Spinal cord (tissue), 10 donors: ENCODE measurements at places on chromosomes 1 and 21. TPM values are rescaled to one million over a fixed set of nuclear protein-coding genes. Genes with fewer than 3 reads are reported as not detected.
A peak's percentile ranks its signal among the peaks of the same experiment; 100 is the strongest.

GRCh38 chr21:37744551-37744950 is 171.7 kb downstream of the KCNJ6 start:
- H3K27ac ChIP-seq, result no peak overlapping the region
- H3K36me3 ChIP-seq, result no peaks in the 10 kb centered on the region
- H3K4me1 ChIP-seq, result no peaks in the 10 kb centered on the region
- no peak overlapping the region for H3K4me3 ChIP-seq
- H3K27me3 ChIP-seq, result no peaks in the 10 kb centered on the region

DNA sequence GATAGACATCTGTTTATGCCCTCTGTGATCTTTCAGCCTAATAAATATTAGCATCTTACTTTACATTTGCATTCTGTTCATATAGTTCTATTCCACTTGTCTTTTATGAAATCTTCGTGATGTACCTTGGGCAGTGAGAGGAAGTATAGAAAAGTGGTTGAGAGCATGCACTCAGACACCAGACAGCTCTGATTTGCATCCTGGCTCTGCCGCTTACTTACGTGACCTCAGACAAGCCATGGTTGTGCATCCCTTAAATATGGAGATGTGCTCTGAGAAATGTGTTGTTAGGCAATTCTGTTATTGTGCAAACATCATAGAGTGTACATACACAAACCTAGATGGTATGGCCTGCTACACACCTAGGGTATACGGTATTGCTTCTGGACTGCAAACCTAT is 22.9 kb downstream of the OVGP1 start:
- no peak for DNase-seq
- no peaks in the 10 kb centered on the region for H3K4me1 ChIP-seq
- H3K27me3 ChIP-seq, result peaks cover 3% of the 10 kb centered on the region
- no peaks in the 10 kb centered on the region for H3K36me3 ChIP-seq
- no peak overlapping the region for H3K4me3 ChIP-seq

NAXE gene
- 53.5 TPM for total RNA-seq

GRCh38 chr1:38488162-38488898 is 371.2 kb downstream of the RRAGC start:
- no peaks in the 10 kb centered on the region for H3K4me1 ChIP-seq
- no peak overlapping the region for H3K27ac ChIP-seq
- H3K4me3 ChIP-seq, result no peak overlapping the region
- no peak for DNase-seq

- H3K36me3 ChIP-seq, result no peaks in the 10 kb centered on the region
- no peaks in the 10 kb centered on the region for H3K4me1 ChIP-seq
- no peak overlapping the region for H3K4me3 ChIP-seq
- H3K27ac ChIP-seq, result no peak overlapping the region
- no peak for DNase-seq
Observed at GRCh38 chr1:80847904-80848303, 952.8 kb upstream of the ADGRL2 start.

DNA sequence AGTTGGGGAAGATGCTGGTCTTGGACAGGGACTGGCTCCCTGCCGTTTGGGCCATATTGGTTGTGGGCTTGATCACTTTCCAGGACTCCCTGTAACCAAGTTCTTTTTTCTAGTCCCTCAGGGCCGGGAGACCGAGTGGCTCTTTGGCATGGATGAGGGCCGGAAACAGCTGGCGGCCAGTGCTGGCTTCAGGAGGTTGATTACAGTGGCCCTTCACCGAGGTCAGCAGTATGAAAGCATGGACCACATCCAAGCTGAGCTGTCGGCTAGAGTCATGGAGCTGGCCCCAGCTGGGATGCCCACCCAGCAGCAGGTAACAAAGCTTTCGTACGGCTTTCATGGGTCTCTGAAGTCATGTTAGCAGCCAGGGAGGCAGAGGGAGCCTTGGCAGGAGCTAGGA is 4.3 kb downstream of the METTL13 start:
- H3K4me3 ChIP-seq, result no peak overlapping the region
- H3K27me3 ChIP-seq, result no peaks in the 10 kb centered on the region

DNA sequence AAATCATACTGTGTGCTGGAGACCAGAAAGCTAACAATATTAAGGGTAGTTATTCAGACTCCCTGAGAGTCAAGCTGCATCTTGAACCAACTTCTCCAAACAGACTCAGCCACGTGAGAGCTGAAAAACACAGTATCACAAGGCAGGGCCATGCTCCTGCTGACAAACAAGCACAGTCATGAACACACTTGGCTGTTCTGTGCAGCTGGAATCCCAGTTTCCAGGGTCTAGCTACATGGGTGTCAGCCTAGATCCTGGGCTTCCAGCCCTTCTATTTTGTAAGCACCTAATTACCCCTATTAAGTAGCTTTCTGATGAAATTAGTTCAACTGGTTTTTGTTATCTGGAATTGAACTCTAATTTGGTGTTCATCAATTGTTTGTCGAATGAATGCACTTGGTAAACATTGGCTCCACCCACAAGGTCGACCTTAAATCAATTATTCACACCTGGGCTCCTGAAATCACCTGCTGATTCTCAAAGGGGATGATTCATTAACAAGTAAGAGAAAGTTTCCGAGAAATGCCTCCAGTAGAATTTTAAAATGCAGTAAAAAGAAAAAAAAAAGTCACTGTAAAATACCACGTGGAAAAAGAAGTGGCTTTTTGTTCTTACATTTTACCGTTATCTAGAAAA is 179.3 kb downstream of the ZC3H11B start:
- no peaks in the 10 kb centered on the region for H3K27me3 ChIP-seq
- no peaks in the 10 kb centered on the region for H3K36me3 ChIP-seq
- DNase-seq, result no peak
- no peak overlapping the region for H3K4me3 ChIP-seq

PLEKHO1 gene
- total RNA-seq, result 38.4 TPM

PROK1 gene
- total RNA-seq, result 0.17 TPM

DNA sequence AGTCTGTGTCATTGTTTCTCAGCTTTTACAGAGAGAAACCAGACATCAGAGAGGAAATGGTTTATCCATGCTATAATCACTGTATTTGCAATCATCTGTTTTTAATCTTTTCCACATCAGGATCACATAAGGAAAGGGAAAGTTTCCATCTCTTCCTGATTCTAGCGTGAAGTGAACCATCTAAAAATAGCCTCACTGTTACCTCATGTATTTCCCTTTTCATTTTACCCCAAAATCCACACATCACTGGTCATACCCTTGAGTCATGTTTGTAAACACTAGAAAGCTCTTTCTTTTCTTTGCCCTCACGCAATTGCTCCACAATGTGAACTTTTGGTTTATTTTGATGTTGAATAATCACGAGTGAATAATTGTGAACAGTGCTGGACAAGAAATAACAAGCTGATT is 146.0 kb downstream of the PLA2G4A start:
- H3K36me3 ChIP-seq, result no peaks in the 10 kb centered on the region
- no peak overlapping the region for H3K4me3 ChIP-seq
- H3K4me1 ChIP-seq, result no peaks in the 10 kb centered on the region
- no peak for DNase-seq

HUNK gene
- 3.0 TPM for total RNA-seq

GRCh38 chr1:25461849-25462248 is 31.2 kb downstream of the MACO1 start:
- DNase-seq, result no peak
- no peak overlapping the region for H3K4me3 ChIP-seq
- peaks cover 3% of the 10 kb centered on the region for H3K36me3 ChIP-seq

DNA sequence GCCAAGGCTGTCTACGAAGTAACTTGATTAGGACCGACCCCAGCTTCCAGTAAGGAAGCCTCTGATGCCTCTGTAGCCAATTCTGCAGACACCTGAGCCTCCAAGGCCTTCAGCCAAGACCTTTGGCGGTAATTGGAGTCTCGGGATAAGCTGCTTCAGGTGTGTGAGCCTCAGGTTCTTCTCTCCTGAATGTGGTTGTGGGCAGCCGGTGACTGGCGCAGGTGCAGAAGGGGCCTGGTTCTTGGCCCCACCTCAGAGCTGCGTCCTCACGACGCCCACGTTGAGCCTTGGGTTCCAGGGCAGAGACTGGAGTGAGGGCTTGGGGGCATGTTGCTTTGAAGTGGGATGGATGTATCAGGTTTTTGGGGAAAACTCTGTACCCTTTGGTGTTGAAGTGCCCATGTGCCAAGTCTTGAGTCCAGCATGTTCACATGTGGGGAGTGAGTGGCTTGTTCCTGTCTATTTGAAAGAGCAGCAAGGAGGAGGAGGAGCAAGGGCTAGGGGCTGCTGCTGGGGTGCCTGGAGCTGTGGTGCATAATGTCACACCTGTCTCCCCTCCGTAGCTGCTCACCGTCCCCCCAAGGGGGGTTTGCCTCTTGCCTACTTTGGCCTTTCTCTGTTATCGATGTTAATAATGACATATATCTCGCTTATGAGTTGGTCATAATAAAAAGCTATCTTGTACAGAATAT is 1.4 kb downstream of the PSEN2 start:
- H3K4me1 ChIP-seq, result peaks cover 29% of the 10 kb centered on the region
- H3K27me3 ChIP-seq, result no peaks in the 10 kb centered on the region
- peaks cover 3% of the 10 kb centered on the region for H3K36me3 ChIP-seq
- no peak for DNase-seq
- no peak overlapping the region for H3K27ac ChIP-seq

PDC gene
- not detected for total RNA-seq

GRCh38 chr1:76137746-76138145 is 63.2 kb downstream of the ST6GALNAC3 start:
- no peaks in the 10 kb centered on the region for H3K36me3 ChIP-seq
- H3K27ac ChIP-seq, result no peak overlapping the region
- H3K4me1 ChIP-seq, result peaks cover 3% of the 10 kb centered on the region
- no peak overlapping the region for H3K4me3 ChIP-seq
- no peak for DNase-seq
- no peaks in the 10 kb centered on the region for H3K27me3 ChIP-seq

PRKAA2 gene
- total RNA-seq, result 12.6 TPM

SH2D5 gene
- total RNA-seq, result 4.0 TPM

- H3K4me1 ChIP-seq, result no peaks in the 10 kb centered on the region
- no peak overlapping the region for H3K4me3 ChIP-seq
- DNase-seq, result no peak
- H3K36me3 ChIP-seq, result no peaks in the 10 kb centered on the region
- H3K27ac ChIP-seq, result no peak overlapping the region
Observed at GRCh38 chr1:214686497-214686896, 83.5 kb downstream of the CENPF start.

- H3K36me3 ChIP-seq, result no peaks in the 10 kb centered on the region
- no peak for DNase-seq
- no peak overlapping the region for H3K4me3 ChIP-seq
- H3K4me1 ChIP-seq, result no peaks in the 10 kb centered on the region
- H3K27ac ChIP-seq, result no peak overlapping the region
Observed at GRCh38 chr1:75449998-75450397, 160.9 kb downstream of the SLC44A5 start.

LCE3E gene
- not detected for total RNA-seq

GRCh38 chr1:212359794-212360479 is 54.7 kb downstream of the PACC1 start:
- H3K4me3 ChIP-seq, result no peak overlapping the region
- no peak for DNase-seq
- peaks cover 6% of the 10 kb centered on the region for H3K36me3 ChIP-seq
- H3K27ac ChIP-seq, result no peak overlapping the region
- no peaks in the 10 kb centered on the region for H3K4me1 ChIP-seq

- no peaks in the 10 kb centered on the region for H3K27me3 ChIP-seq
- peak overlapping the region; percentile 16 for H3K27ac ChIP-seq
- no peak overlapping the region for H3K4me3 ChIP-seq
Observed at GRCh38 chr1:39091845-39092645, 65.9 kb downstream of the NDUFS5 start.

GRCh38 chr1:2322065-2322571 is 69.2 kb downstream of the MORN1 start:
- DNase-seq, result no peak
- H3K36me3 ChIP-seq, result peaks cover 13% of the 10 kb centered on the region
- H3K27me3 ChIP-seq, result peaks cover 5% of the 10 kb centered on the region
- H3K27ac ChIP-seq, result peak overlapping the region; percentile 69
- H3K4me1 ChIP-seq, result peaks cover 77% of the 10 kb centered on the region

DNA sequence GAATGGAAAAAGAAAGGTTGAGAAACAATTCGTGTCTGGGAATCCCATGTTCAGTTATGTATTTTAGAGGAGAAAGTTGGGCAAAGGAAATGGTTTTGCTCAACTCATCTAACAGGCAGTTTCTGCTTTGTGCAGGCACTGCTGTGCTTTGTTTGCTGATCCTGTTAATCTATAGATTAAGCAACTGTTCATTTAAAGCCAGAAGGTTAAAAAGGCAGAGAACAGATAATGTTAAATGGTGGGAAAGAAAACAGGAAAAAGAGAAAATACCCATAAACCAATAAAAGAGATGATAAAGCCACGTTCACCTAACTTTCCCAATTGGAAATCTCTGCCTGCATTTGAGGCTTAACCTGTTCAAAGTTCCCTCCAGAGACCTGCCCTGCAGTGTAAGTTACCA is 70.0 kb downstream of the APP start:
- DNase-seq, result no peak
- peaks cover 3% of the 10 kb centered on the region for H3K4me1 ChIP-seq
- no peaks in the 10 kb centered on the region for H3K27me3 ChIP-seq
- no peaks in the 10 kb centered on the region for H3K36me3 ChIP-seq
- H3K4me3 ChIP-seq, result no peak overlapping the region
- H3K27ac ChIP-seq, result peak overlapping the region; percentile 67

TMIGD3 gene
- 9.5 TPM for total RNA-seq

GRCh38 chr1:103218369-103218768 is 110.0 kb upstream of the COL11A1 start:
- no peak overlapping the region for H3K4me3 ChIP-seq
- no peak overlapping the region for H3K27ac ChIP-seq

DNA sequence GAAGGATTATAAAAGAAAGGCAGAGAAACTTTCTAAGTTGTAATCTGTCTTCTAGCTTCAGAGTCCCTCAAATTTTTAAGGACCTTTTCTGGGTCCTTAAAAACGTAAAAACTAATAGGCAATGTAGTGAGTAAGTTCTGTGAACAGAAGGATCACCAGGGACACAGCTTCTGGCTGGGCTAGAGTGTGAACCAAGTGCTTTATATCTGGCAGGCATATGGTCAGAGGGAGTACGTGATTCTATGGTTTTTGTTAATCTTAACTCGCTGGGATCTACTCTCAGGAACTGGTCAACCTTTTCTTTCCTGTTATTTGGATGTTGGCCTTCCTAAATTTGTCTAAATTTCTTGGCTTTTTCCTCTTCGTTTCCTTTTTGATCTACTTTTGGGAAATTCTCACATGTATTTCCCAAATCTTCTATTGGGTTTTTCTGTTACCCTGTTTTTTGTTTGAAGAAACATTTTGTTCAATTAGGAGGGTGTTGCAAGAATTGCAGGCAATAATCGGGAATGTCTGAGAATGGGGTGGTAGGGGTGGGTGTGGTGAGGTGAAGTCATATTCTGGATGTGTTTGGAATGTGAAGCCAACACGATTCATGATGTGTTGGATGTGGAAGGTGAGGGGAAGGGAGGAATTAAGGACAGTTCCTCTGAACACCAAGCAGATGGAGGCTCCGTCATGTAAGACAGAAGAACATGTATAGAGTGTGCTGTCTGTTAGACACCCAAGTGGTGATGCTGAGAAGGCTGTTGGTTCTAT is 193.2 kb downstream of the FMN2 start:
- no peak for DNase-seq
- no peaks in the 10 kb centered on the region for H3K4me1 ChIP-seq
- H3K27me3 ChIP-seq, result no peaks in the 10 kb centered on the region

- peak; percentile 70 for DNase-seq
- H3K4me3 ChIP-seq, result peak overlapping the region; percentile 16
- H3K36me3 ChIP-seq, result no peaks in the 10 kb centered on the region
- H3K4me1 ChIP-seq, result peaks cover 31% of the 10 kb centered on the region
- no peak overlapping the region for H3K27ac ChIP-seq
- H3K27me3 ChIP-seq, result peaks cover 79% of the 10 kb centered on the region
Observed at GRCh38 chr1:156860113-156860627, 495 bp upstream of the NTRK1 start.

GRCh38 chr1:37399830-37400464 is 74.4 kb upstream of the ZC3H12A start:
- no peak overlapping the region for H3K4me3 ChIP-seq
- no peaks in the 10 kb centered on the region for H3K27me3 ChIP-seq
- H3K27ac ChIP-seq, result peak overlapping the region; percentile 22

- no peaks in the 10 kb centered on the region for H3K36me3 ChIP-seq
- DNase-seq, result peak; percentile 99
- H3K4me3 ChIP-seq, result peak within 1 kb of the TSS; percentile 70
Observed at GRCh38 chr1:117059678-117060440, at the start of gene TTF2. TSS of gene TTF2 (plus strand) at chr1:117060326. CDS start at chr1:117060347, 21 bp downstream.

AGBL4 gene
- 6.8 TPM for total RNA-seq
